ENCODE measurements at places on chromosomes 16 and 17.

DNA sequence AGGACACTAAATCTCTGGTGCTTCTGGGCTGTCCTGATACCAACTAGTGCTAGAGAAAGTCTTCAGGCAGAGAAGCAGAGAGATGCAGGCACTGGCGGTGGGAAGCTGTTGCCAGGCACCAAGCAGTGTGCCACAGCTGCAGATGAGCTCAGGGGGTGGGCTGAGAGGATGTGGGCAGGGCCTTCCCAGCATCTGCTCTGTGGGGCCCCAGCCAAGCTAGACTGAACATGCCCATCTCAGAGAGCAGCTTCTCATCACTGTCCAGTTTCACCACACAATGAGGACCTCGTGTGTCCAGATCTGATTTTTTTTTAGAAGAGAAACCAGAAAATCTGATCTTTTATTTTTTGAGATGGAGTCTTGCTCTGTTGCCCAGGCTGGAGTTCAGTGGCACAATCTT lies 17.1 kb downstream of the PSKH1 start:
- DNase-seq: peak; percentile 20

DNA sequence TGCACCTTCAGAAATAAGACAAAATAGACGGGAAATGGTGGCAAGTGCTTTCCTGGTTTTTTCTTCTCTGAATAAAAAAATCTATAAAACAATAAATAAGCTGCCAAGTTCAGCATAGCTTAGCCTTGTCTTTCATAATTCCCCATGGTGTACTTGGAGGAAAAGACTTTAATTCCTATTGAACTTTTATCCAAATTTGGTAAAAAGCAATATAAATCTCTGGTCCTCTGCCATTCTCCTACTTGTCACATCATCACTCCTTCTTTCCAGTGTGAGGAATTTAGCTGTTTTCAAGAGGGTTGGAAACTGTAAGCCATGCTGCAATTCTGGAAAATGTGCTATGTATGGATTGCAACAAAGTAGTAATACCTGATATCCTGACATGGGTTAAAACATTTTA lies 551.8 kb upstream of the KIF2B start:
- DNase-seq: no peak

DNA sequence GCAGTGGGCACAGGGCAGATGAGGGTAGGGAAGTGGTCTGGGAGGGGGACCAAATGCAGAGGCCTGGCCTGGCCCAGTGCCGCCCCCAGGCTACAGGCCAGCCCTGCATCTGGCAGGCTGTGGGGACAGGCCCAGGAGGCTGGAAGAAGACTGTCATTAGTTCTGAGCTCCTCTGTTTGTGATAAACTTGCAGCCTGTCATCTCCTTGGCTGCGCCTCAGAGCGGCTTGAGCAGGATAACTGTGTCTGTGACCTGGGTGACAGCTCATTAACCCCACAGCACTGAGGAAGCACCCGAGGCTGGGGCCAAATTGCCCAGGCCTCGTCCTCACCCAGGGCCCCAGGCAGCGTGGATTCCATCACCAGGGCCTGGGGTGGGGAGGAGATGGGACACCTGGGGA lies 23.9 kb downstream of the ABCC3 start:
- no peak for DNase-seq

DNA sequence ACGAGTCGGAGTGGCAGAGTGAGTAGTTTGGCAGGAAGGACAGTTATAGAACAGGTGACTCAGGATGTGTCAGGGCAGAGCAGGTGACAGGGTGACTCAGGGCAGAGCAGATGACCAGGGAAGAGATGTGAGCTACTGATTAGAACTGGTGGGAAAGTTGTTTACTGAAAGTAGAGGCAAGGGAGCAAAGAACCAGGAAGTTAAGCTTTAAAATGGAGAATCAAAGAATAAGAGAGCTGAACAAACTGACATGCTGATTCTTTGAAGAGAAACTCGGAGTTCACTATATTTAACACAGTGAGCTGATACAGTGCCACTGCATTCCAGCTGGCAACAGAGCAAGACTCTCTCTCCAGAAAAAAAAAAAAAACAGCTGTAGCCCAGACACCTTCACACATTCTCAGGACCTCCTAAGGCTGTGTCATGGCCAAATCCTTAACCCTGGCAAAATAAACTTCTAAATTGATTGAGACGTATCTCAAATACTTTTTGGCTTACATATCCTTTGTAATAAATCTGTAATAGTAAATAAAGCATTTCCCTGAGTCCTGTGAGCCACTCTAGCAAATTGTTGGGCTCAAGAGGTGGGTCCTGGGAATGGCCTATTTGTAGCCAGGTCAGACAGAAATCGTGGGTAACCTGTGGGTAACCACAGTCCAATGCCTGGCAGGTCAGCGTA lies 12.3 kb upstream of the UBE2I start:
- DNase-seq: peak; percentile 88

DNA sequence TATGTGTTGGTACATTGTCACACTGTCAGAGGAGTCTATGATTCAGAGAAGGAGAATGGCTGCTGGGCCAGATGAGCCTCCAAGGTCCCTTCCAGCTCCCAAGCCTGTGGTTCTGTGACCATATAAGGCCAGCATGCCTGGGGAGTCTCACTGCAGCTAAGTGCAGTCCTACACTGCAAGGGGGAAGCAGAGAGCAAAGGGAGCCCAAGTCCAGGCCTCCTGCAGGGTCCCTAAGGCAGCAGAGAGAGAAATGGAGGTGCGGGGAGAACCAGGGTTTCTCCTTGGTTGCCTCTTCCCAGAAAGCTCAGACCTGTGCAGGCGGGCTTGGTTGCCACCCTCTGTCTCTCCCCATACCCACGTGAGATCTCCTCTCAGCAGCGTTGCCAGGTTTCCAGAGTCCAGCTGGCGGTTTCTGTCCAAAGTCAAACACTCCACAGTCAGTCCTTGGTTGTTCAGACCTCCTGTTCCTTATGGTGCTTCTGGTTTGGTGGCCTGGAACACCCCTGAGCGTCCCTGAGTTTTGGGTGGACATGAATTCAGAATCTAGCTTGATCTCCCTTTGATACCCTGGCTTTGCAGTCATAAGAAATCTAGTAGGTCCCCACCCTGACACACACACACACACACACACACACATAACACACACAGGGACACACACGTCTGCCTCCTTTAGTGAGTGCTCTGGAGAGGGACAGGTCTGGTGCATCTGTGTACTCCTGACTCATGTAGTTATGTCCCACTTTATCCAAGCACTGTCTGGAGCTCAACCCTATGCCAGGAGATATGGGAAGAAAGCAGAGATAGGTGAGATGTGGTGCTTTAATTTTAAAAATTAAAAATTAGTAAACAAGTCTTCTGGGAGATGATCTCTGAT lies 78.8 kb downstream of the GNAO1 start:
- no peak for DNase-seq

DNA sequence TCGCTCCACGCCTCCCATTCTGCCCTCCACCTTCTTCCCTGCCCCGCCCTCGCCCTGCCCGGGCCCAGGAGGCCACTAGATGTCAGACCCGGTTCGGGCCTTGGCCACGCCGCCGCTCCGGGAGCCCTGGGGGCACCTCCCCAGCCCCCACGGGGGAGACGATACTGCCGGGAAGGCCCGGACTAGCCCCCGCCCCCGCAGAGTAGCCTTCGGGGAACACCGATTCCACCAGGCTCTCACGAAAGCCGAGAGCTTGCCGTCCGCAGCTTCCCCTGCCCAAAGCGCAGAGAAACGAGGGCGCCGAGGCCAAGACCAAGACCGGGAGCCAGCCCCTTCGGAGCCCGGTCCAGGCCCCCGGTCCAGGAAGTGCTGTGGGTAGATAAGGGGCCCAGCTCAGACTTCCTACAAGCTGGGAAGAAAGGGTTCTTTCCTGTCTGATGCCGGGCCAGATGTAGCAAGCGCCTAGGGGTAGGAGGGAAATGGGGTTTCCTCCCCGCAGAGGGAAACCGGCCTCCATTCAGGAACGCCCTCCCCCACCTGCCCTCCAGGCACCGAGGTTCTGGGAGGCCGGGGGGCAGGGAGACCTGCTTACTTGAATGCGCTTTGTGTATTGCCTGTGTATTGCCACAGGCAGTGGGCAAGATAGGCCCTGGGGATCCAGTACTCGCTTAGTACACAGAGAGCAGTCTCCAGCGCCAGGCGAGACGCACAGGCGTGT lies 806 bp upstream of the CYB561 start:
- DNase-seq: peak; percentile 27

DNA sequence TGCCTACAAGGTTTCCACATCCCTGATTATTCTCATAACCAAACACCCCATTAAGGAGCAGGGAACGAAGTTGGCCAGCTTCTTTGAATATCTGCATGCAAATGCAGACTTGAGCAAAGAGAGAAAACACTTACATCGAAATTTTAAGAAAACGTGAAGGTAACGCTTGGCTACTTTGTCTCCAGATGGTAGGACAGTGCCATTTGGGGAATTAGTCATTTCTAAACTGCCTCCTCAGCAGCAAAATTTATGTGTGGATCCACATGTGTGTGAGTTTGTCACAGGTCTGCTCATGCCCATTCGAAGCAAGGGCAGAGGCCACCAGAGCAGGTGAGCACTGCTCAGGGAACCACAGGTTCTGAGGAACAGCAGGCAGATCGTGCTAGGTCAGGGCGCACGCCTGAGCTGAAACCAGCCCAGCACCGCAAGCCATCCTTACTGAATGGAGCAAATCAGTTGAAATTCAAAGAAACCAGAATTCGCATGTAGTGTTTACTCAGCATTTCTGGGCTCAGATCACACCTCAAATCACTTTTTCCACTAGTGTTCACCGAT lies 80.1 kb downstream of the SOCS1 start:
- DNase-seq: peak; percentile 24

GRCh38 chr17:62888148-62888547 lies 77.9 kb upstream of the TANC2 start:
- no peak for DNase-seq

- DNase-seq: no peak
Measured at GRCh38 chr17:68705714-68706076, 104.5 kb upstream of the FAM20A start.

- no peak for DNase-seq
Measured at GRCh38 chr16:82587289-82587688, 39.5 kb upstream of the CDH13 start.

- DNase-seq: no peak
Measured at GRCh38 chr17:66578781-66579489, 256.0 kb upstream of the CACNG5 start.

DNA sequence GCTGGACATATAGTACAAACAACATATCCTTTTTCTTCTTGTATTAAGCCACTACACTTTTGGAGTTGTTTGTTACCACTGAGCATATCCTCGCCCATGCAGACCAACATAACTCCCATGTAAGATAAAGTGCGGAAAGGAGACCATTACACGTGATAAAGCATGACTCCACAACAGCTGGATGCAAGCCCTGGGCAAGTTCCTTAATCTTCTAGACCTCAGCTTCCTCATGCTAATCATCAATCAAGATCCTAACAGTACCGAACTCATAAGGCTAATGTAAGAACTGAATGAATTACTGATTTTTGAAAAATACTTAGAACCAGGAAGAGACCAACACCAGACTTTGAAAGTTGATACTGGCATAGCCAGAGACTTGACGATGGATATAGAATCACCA lies 47.0 kb upstream of the GSG1L start:
- DNase-seq: no peak

- no peak for DNase-seq
Measured at GRCh38 chr17:18319604-18320256, 4.6 kb downstream of the SMCR8 start.

DNA sequence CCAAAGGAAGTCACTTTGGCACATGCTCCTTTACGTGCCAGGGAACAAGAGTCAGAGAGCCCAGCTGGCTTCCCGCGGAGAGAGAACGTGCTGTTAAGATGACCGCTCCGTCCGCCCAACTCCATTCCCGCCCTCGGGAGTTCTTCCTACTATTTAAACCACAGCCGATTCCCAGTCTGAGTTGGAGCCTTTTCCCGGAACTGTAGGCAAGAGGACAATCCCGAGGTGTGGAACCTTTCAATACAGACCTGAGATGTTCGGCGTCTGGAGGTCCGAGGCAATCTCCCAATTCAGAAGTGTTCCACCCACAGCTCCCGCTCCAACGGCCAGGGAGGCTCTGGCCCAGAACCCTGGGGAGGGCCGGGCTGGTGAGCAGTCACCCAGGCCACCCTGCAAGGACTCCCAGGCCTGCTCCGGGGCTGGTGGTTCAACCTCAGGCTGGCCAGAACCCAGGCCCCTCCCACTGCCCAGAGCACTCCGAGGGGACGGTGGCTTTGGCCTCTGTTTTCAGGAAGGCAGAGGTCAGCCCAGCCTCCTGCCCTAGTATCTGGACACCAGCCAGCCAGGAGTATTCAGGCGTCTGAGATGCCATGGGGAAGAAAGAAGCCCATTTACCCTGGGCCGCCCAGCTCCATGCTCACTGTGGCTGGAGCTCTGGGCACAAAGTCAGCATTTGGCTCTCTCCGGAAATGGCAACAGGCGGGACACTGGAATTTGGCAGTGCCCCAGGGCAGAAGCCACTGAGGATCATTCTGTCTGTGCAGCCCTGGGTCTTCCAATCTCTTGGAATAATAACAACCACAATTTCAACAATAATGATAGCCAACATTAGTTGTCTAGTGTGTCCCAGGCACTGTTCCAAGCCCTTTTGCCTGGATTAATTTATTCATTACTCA lies 21.4 kb downstream of the EMP2 start:
- no peak for DNase-seq

GRCh38 chr16:3645504-3646347 lies 8.8 kb upstream of the DNASE1 start:
- DNase-seq: no peak

DNA sequence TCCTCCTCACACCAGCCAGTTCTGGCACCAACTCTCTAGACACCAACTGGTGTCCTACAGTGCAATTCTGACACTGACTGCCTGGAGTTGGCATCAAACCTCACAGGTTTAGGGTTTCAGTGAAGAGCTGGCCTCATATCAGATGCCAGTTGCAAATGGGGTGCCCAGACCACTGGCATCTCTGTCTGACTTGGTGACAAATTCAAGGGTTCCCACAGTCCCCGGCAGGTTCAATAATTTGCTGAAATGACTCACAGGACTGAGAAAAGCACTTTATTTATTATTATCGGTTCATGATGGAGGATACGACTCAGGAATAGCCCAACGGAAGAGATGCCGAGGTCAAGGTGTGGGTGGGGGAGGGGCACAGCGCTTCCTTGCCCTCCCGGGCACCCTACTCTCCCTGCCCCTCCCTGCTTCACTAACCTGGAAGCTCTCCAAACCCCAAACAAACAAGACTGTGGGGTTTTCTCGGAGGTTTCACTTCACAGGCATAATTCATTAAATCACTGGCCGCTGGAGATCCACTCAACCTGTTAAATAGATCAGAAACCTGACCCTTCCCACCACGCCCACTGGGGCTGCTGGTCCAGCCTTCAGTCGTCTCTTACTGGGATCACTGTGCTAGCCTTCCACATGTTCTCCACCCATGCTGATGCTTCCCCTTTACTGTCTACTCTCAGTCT lies 1.7 kb upstream of the NLRP1 start:
- peak; percentile 7 for DNase-seq

GRCh38 chr16:71807905-71808592 lies 585 bp downstream of the AP1G1 start:
- peak; percentile 50 for DNase-seq

GRCh38 chr17:63019138-63019873 lies 53.3 kb downstream of the TANC2 start:
- DNase-seq: no peak
